Right atrium auricular region (tissue), 2 donors: ENCODE measurements at places on chromosomes 7 and 10. TPM values are rescaled to one million over a fixed set of nuclear protein-coding genes. Genes with fewer than 3 reads are reported as not detected.

TAS2R4 gene
- total RNA-seq = 0.31 TPM

LIPF gene
- total RNA-seq = not detected

EN2 gene
- not detected for total RNA-seq

GSTO2 gene
- 0.63 TPM for total RNA-seq
